ENCODE measurements at places on chromosomes 2 and 18.

- DNase-seq: no peak
Observed at GRCh38 chr2:108974674-108975073, 14.3 kb downstream of the EDAR start.

- no peak for DNase-seq
Observed at GRCh38 chr2:137250401-137250800, 485.1 kb downstream of the THSD7B start.

- no peak for DNase-seq
Observed at GRCh38 chr2:236971919-236972381, 113.7 kb upstream of the COPS8 start.

GRCh38 chr2:43169099-43169945 is 57.1 kb downstream of the ZFP36L2 start:
- no peak for DNase-seq

GRCh38 chr2:118227698-118228508 is 139.6 kb downstream of the INSIG2 start:
- no peak for DNase-seq

DNA sequence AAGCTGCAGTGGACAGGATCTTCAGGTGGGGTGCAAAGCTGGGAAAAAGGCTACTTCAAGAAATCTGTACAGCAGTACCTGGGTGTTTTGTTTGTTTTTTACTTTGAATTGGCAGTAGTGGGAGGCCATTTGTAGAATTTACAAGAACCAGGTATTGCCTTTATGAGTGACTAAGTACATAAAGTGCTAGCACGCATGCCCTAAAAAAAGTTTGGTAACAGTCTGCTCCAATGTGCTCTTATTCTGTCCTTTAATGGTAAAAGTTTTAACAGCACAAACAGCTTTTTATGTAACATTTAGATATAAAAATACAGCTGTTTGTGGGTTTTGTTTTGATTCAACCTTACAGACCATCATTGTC is 17.2 kb downstream of the REV1 start:
- DNase-seq: no peak

DNA sequence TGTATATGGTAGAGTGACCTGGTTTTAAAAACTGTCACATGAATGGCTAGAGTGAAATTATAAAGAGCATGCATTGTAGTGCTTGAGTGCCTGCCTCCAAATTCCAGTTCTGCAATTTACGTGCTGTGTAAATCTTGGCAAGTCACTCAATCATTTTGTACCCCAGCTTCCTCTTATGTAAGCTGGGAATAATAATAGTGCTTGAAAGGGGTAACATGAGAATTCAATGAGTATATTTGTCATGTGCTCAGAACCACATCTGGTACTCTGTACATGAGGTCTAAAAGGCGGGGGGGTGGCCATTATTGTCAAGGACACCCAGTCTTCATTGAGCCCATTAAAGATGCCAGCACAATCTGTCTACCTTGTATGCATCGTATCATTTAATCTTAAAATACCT is 214.8 kb downstream of the MC4R start:
- no peak for DNase-seq

DNA sequence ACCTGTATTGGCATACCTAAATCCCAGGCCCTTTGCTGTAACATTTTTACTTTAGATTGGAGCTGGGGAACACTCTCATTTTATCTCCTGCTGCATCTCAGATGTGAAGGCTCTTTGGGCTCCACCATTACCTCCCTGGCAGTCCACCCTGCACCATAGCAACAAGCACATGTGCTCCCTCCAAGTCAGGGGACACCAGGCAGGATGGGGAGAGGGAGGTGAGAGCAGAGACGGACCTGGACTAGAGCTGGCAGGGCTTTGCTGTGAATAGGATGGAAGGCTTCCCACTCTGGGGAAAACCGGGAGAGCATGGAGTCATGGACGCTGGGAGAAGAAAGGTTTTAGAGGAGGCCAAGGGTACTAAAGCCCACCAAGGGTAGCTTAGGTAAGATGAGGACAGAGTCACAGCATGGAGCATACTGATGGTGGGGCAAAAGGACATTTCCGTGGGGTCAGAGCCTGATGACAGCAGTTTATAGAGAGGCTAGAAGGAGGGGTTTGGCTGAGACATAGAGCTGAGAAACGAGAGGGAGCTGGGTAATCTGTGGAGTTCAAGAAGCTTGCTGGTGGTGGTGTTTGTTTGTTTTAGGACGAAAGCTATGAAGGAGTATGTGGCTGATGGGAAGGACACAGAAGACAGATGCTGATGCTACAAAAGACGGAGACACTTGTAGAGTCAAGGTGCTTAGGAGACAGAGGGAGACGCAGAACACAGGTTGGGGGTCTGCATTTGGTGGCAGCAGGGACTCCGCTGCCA is 134.8 kb downstream of the COL6A3 start:
- DNase-seq: no peak

- DNase-seq: no peak
Observed at GRCh38 chr2:10035053-10035422, 8.3 kb upstream of the KLF11 start.

DNA sequence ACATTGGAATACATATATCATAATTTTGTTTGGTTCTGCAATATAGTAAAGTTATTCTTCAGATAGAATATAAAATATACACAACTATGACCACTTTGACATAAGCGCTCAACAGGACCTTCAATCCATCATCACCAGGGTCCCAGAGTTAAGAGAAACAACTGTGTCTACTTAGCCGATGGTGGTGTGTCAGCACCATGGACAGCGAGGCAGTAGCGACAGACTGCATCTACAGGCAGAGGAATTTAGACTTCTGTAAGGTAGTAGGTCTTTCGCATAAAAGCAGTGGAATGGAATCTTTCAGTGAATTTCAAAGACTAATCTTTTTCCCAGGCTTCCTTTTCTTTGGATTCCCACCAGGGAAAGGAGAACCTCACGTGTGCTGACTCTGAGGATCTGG is 20.5 kb upstream of the LRPPRC start:
- peak; percentile 23 for DNase-seq

DNA sequence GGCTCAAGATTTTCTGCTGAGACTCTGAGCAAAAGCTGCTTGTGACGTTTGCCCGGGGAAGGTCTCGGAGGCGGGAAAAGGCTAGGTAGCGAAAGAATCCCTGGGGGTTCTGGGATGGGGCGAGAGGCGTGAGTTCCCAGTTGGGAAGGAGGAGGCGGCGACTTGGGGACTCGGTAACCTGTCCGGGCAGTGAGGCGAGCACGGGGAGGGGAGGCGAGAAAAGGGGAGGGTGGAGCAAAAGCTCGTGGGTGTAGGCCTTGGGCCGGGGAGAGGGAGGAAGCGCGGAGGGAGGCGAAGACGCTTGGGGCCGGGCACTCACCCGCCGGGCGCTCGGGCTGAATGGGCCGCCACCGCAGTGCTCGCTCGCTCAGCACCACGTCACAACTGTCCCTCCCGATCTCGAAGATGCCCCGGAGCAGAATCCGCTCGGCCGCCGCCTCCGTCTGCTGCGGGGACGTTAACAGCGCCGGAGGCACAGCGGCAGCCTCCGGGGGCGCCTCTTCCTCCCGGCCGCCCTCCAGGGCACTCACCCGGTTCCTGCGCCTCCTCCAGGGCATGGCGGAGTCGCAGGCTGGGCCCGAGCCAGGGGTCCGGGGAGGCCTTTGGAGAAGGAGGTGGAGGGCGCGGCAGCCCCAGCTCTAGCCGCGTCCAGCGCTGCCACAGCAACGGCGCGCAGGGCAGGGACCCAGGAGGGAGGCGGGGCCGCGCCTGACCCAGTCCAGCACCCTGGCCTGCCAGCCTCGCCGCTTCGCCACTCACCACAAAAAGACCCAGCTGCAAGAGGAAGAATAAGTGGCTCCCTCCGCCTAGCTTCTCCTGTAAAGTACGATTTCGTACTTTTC is at the start of gene CERKL:
Gene CERKL (minus strand): TSS at position 656 of the 842 bp plus-strand sequence. CDS start 99 bp downstream, at position 557.
- DNase-seq: peak; percentile 44

DNA sequence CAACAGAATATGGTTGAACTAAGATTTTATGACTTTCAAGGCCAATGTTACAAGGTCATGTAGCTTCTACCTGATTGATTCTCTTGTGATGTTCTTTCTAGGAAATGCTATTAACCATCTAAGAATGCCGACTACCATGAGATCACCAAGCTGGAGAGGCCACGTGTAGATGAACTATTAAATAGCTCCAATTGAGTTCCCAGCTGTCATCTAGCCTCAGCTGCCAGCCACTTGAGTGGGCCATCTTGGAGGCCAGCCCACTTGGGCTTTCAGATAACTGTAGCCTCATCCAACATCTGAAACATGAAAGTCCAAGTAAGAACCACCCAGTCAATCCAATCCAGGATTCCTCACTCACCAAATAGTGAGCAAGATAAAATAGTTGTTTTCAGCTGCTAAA is 376.9 kb upstream of the TMEFF2 start:
- DNase-seq: no peak

DNA sequence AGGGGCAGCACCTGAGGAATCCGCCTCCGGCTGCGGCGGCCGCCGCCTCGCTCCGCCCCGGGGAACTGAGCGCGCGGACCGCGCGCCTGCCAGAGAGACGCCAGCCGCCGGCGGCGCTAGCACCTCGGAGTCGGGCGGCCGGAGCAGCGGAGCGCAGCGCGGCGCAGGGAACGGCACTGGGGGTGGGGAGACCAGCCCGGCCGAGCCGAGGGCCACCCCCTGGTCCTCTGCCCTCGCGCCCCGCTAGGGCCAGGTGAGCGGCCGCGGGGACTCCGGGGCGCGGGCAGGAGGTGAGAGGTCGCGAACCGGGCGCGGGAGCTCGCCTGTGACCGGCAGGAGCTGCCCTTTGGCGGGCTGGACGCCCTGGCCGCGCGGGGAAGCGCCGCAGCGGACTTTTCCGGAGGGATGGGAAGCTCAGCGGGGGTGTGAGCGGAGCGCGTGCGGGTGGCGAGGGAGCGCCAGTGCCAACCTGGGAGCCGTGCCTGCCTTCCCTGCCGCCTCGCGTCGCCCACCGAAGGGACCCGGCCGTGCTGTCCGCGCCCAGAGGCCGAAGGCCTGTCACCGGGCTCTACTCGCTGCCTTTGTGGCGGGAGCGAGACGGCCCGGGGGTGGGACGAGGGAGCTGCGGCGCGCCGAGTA is at the start of gene GREB1L:
Gene GREB1L (plus strand): TSS at position 92 of the 639 bp plus-strand sequence. CDS start 141,287 bp downstream, outside the sequence.
- peak; percentile 61 for DNase-seq

DNA sequence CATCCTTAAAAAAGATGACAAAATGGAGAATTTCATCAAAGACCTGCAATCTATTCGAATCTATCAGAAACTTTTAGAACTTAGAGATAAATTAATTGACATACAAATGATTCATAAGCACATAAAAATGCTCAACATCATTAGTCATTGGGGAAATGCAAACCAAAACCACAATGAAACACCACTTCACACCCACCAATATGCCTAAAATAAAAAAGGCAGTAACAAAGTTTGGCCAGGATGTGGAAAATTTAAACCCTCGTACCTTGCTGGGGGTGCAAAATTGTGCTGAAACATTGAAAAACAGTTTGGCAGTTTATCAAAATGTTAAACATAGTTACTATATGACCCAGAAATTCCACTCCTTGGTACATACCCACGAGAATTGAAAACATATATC is 11.5 kb upstream of the EIF2AK3 start:
- DNase-seq: no peak

DNA sequence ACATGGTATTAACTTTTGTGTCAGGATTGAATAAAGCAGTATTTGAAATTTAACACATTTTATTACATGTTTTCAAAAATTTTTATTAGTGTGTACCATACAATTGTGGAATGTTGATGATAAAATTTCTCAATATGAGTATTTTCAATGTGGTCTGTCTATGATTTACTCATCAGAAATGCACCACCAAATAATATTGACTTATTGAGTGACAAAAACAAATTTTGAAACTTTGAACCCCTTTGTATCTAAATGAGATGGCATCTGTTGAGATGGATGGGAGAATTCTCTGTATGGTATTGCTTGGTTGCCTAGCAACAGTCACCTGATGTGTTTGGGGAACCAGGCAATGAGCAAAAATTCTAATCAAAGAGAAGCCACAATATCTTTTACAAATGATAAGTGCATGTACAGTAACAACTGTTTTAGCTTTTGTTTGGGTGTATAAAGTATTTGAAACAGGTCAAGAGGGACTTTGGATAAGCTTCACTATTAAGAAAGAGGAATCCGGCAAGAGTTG is 400.1 kb downstream of the CCDC85A start:
- no peak for DNase-seq

DNA sequence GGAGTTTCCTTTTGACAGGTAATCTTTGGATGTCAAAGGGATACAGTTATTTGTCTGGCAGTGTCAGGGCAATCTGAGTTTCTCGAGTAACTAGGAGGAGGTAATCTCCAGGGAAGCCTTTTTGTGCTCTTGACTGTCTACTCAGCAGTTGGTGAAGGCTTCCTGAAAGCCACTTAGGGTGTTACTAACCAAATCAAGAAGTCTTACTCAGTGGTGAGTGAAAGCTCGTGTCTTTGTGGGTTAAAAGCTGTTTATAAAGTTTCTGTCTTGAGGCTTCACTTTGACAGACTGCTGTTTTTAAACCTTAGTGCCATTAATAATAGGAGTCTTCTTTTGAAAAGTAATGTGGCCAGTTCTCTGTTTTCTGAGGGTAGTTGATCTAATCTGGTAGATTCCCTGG is 1.7 kb downstream of the THSD7B start:
- DNase-seq: no peak

- DNase-seq: no peak
Observed at GRCh38 chr18:64981915-64982314, 768.9 kb upstream of the CDH7 start.

- no peak for DNase-seq
Observed at GRCh38 chr18:69870736-69871135, 76.9 kb downstream of the CD226 start.

DNA sequence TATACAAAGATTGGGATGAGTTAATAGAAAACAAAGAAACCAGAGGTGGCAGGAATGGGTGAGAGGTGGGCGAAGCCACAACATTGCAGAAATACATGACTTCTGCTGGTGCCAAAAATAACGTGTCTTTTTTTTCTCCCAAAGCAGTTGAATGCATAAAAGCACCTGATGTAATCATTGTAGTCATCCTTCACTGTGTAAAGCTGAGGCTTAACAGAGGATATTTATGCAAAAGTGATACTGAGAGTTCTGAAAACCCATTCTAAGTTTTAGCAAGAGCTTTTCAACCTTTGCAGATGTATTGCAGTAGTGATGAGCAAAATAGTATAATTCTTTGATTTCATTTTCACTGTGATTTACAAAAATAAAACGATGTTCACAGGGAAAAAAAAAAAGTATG is 173.0 kb downstream of the PTGR3 start:
- DNase-seq: no peak

DNA sequence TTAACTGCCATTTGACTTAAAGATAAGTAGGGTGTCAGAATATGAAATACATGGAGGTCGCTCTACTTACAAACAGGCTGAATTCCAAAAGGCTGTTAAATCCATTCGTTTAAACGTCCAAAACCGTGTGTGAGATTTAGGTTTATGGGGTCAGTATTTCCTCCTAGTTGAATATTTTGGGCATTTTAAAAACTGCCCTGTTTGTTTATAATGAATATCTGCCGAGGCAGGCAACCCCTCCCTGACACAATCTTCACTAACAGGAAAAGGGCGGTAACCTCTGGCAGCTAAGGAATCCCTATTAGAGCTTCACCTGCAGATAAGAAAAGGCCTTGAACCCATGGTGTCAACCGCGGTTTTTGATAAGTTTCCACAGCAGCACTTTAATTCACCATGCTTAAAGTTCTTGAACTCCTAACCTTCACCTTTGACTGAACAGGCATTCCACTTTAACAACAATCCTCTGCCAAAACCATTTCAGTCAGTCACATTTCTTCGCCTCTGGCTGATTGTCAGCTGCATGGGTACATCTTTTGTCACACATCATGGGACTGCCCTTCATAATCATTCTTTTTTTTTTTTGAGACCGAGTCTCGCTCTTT is 17.8 kb downstream of the TRAK2 start:
- no peak for DNase-seq

Measured in psoas muscle (tissue), 8 donors.